ENCODE measurements at places on chromosomes 6 and 20.

- DNase-seq = no peak
Measured at GRCh38 chr6:22966691-22967422, 397.5 kb downstream of the HDGFL1 start.

- peak; percentile 38 for DNase-seq
Measured at GRCh38 chr6:88368071-88368787, 202.1 kb upstream of the CNR1 start.

DNA sequence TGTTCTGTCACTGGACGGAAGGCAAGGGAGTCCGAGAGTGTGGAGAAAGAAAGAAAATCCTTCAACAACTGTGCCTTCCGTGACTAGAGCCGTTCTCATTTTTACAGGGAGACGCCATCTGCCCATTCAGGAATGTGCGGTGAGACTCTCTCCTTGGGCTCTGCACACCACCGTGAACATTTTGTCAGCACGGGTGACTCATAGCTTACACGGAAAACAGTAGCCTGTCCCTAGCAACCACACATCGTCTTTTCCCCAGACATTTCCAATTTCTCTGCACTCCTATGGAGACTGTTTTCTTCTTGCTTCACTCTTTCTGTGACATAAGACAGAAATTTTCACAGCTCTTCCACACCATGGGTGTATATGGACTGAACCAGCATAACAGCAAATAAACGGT lies 55.1 kb downstream of the TBXT start:
- DNase-seq = peak; percentile 62

GRCh38 chr6:128149796-128150195 lies 248.9 kb upstream of the THEMIS start:
- DNase-seq = no peak

- no peak for DNase-seq
Measured at GRCh38 chr6:84801250-84801649, 36.9 kb upstream of the TBX18 start.

- DNase-seq = peak; percentile 45
Measured at GRCh38 chr6:146550911-146551310, 7.3 kb downstream of the RAB32 start.

DNA sequence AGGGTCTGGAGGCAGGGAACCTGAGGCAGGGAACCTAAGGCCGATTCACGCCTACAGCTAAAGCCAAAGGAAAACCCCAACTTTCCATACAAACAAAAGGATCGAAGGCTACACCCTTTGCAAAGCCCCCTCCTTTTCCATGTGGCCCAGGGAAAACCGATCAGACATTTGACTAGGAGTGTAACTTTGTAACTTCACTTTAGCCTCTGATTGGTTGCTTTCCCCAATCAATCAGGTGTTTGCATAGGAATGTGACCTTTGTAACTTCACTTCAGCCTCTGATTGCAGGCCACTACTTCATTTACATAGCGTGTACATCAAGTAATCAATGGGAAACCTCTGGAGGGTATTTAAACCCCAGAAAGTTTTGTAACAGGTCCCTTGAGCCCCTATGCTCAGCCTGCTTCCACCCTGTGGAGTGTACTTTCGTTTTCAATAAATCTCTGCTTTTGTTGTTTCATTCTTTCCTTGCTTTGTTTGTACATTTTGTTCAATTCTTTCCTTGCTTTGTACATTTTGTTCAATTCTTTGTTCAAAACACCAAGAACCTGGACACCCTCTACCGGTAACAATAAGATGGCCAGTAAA lies 43.3 kb downstream of the CHD6 start:
- DNase-seq = no peak

- no peak for DNase-seq
Measured at GRCh38 chr20:18052856-18053255, 4.9 kb downstream of the OVOL2 start.

GRCh38 chr6:42269974-42270510 lies 52.4 kb upstream of the MRPS10 start:
- DNase-seq = no peak

DNA sequence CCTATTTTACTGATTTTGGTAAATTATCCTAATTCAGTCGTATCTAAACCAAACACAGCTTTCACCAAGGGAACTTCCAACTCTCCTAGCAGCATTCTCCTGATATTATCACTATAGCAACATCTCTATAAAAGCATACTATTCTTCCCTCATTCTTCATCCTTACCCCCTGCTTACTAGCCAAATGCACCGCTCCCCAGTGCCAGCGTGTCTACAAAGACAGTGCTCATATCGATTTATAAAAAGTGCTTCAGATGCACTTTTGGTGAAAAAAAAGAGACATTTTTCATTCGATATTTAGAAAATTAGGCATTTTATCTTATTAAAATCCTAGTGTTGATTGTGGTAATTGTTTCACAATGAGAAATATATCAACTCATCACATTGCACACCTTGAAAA lies 74.0 kb downstream of the SYNE1 start:
- no peak for DNase-seq

DNA sequence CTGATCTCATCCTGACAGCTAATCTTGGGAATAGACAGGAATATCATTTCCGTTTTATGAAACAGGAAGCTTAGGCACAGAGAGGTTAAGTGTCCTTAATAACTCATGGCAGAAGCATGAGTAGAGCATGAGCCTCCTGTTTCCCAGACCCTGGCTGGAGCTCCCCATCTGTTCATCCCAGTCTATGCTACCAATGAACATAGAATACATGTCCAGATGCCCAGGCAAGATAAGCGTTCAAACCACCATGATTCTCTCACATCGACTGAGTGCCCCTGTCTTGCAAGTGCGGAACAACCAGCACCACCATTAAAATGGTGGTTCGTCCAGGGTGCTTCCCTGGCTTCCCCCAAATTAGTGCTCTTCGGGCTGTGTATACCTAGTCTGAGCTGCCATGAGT lies 217.1 kb downstream of the FARS2 start:
- DNase-seq = no peak

DNA sequence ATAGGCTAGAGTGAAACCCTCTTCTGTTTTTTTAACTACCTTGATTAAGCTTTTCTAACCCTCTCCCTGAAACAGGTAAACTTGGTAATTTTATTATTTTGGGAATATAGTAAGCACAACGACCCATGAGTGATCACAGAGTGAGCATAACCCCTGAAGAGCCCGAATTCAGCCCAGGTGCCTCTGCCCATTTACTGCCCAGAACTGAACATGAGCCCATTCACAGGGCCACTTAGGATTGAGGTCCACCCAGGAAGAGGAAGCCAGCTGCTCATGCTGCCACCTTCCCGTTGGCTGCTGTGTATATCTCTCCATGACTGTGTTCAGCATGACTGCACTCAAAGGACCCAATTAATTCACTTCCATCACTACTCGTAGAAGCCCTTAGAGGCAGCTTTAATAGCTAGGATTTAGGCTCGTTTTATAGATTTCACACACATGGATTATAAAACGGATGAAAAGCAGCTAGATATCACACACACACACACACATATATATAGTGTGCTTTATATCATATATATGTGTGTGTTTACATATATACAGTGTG lies 8.3 kb upstream of the PDE10A start:
- no peak for DNase-seq

DNA sequence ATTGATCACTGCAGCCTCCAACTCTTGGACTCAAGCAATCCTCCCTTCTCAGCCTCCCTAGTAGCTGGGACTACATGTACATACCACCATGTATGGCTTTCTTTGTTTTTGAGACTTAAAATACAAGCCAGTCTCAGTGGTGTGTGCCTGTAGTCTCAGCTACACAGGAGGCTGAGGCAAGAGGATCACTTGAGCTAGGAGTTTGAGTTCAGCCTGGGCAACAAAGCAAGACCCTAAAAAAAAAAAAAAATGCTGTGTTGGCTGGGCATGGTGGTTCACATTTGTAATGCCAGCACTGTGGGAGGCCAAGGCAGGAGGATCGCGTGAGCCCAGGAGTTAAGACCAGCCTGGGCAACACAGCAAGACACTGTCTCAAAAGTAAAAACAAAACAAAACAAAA lies 51.7 kb downstream of the UBR2 start:
- no peak for DNase-seq

GRCh38 chr6:39353698-39354315 lies 31.3 kb upstream of the KCNK16 start:
- DNase-seq = no peak

- DNase-seq = no peak
Measured at GRCh38 chr20:20241976-20242375, 125.9 kb upstream of the INSM1 start.

DNA sequence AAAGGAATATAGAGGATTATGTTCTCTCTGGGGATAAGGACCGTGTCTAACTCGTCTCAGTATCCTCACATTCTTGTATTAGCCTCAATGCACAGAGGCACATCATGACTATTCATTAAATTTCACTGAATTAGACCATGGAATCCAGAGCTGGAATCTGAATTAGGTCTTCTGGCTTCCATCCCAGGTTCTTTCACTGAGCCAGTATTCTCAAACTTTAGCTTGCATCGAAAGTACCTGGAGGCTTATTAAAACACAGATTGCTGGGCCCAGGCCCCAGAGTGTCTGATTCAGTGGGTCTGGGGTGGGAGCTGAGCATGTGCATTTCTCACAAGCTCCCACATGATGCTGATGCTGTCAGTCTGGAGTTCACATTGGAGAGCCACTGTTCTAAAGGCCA lies 142.0 kb downstream of the UST start:
- peak; percentile 45 for DNase-seq

DNA sequence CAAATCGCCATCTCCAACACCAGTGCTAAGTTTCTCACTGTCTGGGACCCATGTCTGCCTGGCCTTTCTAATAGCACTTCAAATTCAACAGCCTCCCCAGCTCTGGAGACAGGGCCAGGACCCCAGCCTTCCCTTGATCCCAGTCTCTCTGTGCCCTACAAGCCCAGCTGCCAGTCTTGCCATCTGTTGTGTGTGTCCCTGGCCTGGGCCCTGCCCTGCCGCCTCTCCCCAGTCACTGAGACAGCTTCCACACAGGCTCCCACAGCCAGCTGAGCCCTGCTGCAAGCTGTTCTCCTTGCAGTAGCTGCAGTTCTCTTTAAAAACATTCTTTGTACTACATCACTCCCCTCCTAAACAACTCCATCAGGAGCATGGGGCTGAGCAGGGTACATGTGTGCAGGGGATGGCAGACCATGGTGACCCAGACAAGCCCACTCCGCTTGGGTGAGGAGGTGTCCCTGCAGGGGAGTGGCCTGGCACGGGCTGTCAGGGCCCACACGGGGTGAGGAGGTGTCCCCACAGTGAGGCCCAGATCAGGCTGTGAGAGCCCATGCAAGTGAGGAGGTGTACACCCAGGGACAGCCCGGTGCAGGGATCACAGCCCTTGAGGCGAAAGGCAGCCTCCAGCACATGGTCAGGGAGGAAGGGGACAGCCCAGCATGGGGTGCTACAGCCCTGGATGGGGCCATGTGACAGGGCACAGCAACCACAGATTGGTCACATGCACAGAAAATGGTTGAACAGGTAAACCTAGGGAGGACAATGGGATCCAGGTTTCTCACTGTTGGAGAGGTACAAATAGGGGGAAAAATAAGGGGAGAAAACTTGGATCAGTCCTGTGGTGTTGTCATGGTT lies 16.2 kb downstream of the CST7 start:
- no peak for DNase-seq

GRCh38 chr6:88449770-88450169 lies 283.6 kb upstream of the CNR1 start:
- no peak for DNase-seq

GRCh38 chr6:52958546-52959255 lies 36.4 kb downstream of the GSTA4 start:
- no peak for DNase-seq

- DNase-seq = no peak
Measured at GRCh38 chr20:57224641-57225138, 41.8 kb downstream of the BMP7 start.

DNA sequence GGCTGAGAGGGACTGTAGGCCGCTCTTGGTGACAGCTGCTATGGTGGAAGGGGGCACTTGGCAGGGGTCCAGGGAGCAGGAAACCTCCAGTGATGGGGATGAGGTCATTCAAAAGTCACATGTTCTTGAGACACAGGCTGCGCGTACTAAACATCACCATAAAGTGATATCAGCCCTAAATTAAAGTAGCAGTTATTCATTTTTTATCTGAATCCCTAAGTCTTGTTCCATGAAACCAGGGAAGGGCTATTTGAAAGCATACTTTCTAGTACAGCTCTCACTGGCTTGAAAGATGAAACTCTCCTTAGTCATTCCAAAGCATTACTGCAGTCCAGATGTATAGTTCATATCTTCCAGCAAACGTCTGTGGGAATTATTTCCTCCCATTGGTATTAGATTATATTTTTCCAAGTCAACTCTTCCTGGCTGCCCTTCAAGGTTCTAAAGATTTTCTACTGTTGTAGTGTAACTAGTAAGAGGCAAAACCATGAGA lies 373.1 kb downstream of the CD109 start:
- peak; percentile 91 for DNase-seq

- no peak for DNase-seq
Measured at GRCh38 chr6:41177287-41177686, 14.4 kb upstream of the TREM2 start.

DNA sequence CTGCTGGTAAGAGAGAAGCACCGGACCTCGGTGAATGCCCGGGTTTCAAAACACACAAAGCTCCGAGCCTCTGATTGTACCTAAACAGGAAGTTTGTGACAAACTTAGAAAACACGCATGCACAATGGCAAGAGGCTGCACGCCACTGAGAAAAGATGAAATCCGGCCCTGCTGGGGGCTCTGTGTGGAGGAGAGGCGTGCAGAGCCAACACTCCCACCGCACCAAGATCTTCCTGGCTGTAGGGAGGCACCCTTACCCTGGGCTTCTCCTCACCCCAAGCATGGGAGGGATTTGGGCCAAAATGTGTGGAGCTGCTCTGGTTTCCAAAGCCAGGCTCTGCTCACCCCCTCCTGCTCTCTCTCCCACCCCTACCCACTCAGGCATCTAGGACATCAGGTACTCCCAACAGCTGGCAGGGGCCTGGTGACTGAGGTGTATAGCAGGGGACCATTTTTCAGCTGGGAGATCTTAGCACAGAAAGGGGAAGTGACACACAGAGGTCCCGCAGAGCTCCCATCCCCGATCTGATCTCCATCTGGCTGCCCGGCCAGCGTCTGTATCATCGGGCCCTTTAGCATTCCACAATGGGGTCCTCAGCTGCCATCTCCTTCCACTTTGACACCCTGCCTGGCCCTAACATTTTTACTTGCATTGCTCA lies 84.2 kb downstream of the TRERF1 start:
- peak; percentile 7 for DNase-seq

GRCh38 chr20:56278196-56278595 lies 29.7 kb downstream of the MC3R start:
- DNase-seq = no peak

DNA sequence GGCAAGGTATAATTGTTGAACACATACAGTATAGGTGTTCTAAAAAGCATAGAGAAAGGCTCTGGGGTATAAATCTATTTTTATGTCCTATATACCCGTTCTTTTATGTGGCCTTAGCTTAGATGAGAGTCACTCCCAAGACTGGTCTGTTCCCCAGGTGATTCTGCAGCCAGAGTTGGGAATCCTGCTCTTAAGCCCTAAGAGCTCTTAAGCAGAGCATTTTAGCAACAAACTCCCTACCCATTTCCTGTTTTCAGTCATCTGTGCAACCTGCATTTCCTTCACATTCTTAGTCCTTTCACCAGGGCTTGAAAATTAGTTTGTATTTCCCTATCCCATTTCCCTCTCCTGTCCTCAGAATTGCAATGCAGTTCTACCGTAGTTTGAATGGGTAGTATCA lies 166.1 kb downstream of the HS3ST5 start:
- DNase-seq = no peak

- no peak for DNase-seq
Measured at GRCh38 chr6:100346203-100346602, 118.5 kb downstream of the SIM1 start.
